ENCODE measurements at places on chromosomes 5 and 9.

DNA sequence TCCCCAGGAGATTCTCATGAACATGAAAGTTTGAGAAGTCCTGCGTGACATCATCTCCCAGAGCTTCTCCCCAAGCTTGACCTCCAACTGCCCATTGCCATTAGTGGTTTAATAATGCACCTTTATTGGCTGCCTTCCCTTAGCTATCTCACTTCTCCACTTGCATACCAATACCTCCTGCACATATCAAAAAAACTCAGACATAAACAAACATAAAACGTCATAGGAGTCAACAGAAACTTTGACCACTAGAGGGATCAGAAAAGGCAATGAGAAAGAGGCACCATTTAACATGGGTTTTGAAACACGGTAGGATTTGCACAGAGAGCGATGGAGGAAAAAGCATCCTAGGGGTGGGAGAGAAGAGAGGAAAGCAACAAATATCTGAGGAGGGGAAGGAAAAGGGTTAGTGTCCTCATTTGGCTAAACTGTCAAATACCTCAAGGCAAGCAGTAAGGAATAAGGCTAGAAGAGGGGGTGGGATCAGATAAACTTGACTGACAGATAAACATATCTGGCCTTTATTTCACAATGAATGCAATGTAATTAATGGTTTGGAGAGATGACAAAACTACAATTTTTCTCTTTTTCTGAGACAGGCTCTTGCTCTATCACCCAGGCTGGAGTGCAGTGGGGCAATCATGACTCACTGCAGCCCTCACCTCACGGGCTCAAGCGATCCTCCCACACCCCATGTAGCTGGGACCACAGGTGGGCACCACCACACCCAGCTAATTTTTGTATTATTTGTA lies 27.0 kb downstream of the GNAQ start:
- DNase-seq, result no peak

GRCh38 chr9:21989440-21990189 lies 4.6 kb downstream of the CDKN2A start:
- DNase-seq, result no peak

- no peak for DNase-seq
These were observed 9.8 kb upstream of the CPLX2 start for GRCh38 chr5:175861337-175862130.

DNA sequence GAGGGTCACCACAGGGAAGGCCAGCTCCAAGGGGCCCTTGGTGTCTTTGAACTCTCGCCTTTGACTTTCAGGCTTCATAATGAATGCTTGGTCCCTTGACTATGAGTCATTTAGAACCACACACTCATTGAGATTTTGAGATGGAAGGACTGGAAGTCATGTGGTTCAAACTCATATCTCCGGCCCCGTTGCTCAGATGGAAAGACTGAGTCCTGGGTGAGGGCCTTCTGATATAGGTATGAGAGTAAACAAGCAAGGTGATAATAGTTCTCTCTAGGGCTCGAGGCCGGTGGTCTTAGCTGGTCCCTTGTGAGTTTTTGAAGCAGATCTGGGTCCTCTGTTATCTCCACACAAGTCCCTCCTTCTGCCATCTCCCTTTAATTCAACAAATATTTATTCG lies 210.6 kb downstream of the PAX5 start:
- no peak for DNase-seq

- no peak for DNase-seq
These were observed 54.0 kb upstream of the MAP3K1 start for GRCh38 chr5:56761151-56761885.

Data from fibroblast of skin of right quadriceps (primary cell).